ENCODE measurements at places on chromosomes 5 and 9.

- no peak for DNase-seq
Observed at GRCh38 chr9:1087120-1087881, 37.1 kb downstream of the DMRT2 start.

- no peak for DNase-seq
Observed at GRCh38 chr5:92605591-92605990, 975.4 kb downstream of the NR2F1-AS1 start.

DNA sequence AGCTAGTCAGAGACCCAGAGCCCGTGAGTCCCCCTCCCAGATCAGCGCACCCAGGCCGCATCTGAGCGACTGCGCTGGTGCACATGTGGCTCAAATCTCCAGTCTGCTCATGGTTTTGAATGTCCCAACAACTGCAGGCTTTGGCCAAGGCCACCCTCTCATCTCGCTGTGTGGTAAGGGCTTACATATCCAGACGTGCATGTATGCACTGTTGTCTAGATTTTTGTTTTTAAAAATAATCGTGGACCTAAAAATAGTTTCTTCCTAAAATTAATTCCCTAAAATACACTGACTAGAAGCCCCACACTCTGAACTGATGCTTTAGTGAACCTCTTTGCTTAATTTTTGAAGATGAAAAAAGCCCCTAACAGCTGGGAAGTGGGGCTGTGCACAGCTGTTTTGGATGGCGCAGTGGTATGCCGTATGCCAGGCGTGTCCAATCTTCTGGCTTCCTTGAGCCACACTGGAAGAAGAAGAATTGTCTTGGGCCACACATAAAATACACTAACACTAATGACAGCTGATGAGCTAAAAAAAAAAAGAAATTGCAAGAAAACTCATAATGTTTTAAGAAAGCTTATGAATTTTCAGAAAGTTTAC is 143.0 kb upstream of the LHFPL2 start:
- no peak for DNase-seq

- DNase-seq, result no peak
Observed at GRCh38 chr9:135827301-135827700, 80.0 kb downstream of the CAMSAP1 start.

- DNase-seq, result peak; percentile 66
Observed at GRCh38 chr9:109497226-109498153, 617 bp downstream of the PTPN3 start.

DNA sequence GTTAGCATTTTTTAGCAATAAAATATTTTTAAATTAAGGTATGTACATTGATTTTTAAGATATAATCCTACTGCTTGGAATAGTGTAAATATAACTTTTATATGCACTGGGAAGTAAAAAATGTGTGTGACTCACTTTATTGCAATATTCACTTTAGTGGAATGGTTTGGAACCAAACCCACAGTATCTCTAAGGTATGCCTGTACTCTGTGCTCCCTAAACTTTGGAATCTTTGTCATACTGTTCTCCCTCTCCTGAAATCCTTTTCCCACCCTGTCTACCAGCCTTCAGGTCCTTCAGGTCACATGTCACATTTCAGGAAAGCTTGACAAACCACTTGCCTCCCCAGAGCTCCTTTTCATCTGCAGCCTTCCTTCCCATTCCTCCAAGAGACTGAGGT is 308.7 kb downstream of the SPOCK1 start:
- DNase-seq, result no peak

GRCh38 chr5:16454686-16455085 is 10.9 kb downstream of the ZNF622 start:
- no peak for DNase-seq

GRCh38 chr9:128819716-128820664 is 1.7 kb downstream of the ENDOG start:
- DNase-seq, result peak; percentile 64

DNA sequence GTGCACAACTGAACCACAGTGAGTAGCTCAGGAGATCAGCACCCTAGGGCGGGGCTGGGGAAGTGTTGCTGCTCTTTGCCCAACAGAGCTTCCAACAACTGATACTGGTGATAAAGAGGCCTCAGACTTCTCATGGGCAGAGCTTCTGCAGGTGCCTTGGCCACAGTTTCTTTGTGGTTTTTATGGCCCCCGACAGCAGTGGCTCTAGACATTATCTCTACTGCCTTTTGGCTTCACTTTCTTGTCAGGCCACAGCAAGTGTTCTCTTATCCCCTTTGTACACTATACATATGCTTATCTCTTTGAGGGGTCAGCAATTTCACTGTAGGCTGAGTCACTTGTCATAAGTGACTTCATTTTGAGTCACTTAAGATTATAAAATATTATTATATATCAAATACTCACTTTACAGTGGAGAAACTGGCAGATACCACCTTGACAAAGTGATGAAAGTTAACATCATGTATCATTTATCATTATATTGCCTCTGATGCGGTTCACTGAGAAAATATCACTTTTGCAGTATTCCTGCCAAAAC is 90.9 kb upstream of the COX7C start:
- peak; percentile 43 for DNase-seq

- DNase-seq, result no peak
Observed at GRCh38 chr5:11000515-11001353, 239.7 kb upstream of the DAP start.

GRCh38 chr9:98318834-98319478 is 63.5 kb upstream of the TBC1D2 start:
- no peak for DNase-seq

- DNase-seq, result peak; percentile 66
Observed at GRCh38 chr5:171521219-171521633, 101.8 kb downstream of the FGF18 start.

DNA sequence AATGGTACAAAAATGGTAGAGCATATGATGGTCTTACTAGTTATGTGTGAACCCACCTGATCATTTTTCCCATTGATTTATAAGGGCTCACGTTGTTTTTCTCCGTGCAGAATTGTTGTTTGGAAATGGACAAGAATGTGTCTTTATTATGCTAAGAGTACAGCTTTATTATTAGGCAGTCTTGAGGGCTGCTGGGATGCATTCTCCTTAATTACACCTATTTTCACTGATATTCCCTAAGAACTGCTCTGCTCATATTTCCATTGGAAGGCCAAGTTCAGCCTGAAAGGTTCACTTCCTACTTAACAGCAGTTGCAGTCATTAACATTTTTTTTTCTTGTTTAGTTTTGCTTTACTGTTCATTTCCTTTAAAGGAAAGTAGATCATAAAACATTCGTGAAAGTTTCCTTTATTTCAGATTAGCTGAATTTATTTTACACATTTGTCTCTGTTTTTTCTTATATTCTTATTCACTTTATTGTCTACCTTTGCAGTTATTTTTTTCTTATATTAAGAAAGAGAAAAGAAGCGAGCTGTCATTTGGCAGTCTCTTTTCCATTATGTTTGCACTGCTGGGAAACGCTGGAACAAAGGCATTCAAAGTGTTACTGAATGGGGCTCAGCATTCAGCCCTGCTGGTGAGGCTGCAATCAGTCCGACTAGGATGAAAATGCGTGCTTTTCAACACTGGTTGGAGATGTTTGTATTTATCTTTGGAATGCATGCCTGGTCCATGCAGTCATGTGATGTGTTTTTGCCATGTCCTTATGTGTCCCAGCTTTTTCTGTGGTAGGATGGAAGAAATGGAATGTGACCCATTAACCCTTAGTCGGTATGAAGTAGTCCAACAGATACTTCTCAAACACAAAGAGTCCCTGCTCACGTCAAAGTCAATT is 602.7 kb upstream of the ZNF608 start:
- peak; percentile 35 for DNase-seq

DNA sequence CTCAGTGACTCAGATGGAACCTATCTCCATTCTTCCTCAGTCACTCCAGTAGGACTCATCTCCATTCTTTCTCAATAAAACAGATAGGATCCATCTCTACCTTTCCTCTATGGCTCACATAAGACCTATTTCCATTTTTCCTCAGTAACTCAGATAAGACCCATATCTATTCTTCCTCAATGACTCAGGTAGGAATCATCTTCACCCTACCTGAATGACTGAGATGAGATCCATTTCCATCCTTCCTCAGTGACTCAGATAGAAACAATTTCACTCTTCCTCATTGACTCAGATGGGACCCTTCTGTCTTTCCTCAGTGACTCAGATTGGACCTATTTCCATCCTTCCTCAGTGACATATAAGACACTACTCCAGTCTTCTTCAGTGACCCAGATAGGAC is 165.1 kb downstream of the FBXO4 start:
- no peak for DNase-seq

- no peak for DNase-seq
Observed at GRCh38 chr5:139027150-139027549, 152.0 kb upstream of the LRRTM2 start.

DNA sequence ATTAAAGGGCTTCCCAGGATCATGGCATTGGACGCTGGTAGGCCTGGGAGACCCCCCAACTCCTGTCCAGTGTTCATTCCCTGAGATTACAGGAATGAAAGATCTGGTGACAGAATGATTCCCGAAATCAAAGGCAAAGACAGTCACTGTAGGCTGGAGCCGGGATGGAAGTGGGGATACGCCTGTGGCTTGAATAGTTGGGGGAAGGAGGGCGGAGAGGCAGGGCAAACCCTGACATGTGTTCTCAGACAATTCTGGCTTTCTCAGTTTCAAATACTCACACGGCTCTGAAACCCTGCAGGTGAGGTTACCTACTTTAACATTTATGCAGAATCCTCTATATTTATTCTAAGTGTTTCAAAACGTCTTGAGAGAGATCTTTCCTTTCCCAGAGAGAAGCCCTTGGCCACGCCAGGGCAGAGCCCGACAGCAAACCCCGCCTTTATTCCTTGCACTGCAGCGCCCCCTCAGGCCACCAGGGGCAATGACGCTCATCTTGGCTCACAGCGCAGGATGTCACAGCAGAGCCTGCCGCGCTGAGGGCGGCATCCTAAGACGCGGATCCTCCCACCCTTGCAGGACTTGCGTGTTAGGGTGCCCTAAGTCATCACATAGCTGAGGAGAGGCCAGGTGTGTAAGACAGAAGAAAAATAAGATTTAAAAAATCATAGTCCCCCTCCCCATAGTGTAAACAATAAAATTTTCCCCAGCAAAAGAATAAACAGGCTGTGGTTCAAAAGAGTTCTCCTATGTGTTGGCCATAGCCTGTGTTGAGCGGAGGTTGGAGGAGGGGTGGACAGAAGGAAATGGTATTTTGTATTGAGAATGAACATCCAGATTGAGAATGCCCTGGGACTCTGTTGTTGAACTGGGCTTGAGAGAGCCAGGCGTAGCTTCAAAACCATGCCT is 284.5 kb downstream of the NTRK2 start:
- DNase-seq, result peak; percentile 88

GRCh38 chr5:173884402-173885053 is 3.6 kb upstream of the CPEB4 start:
- DNase-seq, result peak; percentile 37

GRCh38 chr5:133994990-133995333 is 9.8 kb downstream of the VDAC1 start:
- no peak for DNase-seq

DNA sequence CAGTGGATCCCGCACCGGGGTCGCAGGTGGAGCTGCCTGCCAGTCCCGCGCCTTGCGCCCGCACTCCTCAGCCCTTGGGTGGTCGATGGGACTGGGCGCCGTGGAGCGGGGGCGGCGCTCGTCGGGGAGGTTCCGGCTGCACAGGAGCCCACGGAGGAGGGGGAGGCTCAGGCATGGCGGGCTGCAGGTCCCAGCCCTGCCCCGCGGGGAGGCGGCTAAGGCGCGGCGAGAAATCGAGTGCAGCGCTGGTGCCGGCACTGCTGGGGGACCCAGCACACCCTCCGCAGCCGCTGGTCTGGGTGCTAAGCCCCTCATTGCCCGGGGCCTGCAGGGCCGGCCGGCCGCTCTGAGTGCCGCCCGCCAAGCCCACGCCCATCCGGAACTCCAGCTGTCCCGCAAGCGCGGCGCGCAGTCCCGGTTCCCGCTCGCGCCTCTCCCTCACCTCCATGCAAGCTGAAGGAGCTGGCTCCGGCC is 120.6 kb upstream of the MEF2C start:
- DNase-seq, result no peak

DNA sequence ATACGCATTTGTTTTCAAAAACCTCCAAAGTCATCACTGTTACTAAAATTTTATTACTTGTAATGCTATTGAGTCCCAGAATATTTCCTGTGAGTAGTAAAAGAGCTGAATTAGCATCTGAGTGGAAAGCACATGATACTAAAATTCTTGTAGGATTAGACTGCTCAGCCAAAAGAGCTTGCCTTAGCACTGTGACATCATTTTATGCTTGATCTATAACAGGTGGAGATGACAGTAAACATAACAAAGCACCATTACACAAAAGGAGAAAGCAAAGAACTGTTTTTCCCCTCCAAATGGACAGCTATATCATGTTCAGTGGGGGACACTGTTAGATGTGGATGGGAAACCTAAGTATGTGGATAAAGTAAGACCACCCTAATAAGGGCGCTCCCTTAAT is 5.8 kb upstream of the JAK2 start:
- DNase-seq, result no peak

DNA sequence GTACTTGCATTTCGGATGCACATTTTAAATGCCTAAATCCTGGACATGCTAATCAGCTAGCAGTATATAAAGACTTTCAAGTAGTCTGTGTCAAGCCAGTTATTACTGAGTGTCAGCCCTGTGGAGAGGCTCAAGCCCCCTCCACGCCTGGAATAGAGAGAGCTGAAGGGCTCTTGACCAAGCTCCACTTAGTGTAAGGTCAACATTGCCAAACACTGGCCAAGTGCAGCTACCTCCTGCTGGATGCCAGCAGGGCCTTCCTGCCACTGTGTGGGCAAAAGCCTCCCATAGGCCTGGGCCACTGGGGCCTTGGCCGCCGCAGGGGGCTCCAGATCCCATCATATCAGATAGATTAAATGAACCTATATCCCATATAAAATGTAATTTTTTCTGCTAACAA is 239.4 kb upstream of the PANK3 start:
- DNase-seq, result no peak

DNA sequence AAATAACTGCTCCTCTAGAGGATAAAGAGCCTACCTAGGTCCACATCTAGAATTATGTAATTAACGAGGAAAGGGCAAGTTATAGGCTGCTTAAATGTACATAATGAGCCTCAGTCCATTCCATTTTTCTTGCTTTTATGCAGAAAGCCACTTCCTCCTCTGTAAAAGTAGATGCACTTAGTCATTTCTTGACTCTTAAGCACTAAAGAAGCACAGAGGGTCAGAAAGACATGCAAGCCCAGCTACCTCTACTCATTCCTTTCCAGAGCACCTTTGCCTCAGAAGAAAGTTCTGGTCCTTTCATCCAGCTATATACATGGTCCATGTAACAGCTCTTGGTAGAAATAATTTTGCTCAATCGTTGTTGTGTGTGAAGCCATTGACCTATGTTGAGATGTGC is 308.0 kb upstream of the NREP start:
- no peak for DNase-seq

Data from hepatocyte (in vitro differentiated cells).